Trophoblast cell (in vitro differentiated cells and primary cell): ENCODE measurements at places on chromosomes 5 and 9.

DNA sequence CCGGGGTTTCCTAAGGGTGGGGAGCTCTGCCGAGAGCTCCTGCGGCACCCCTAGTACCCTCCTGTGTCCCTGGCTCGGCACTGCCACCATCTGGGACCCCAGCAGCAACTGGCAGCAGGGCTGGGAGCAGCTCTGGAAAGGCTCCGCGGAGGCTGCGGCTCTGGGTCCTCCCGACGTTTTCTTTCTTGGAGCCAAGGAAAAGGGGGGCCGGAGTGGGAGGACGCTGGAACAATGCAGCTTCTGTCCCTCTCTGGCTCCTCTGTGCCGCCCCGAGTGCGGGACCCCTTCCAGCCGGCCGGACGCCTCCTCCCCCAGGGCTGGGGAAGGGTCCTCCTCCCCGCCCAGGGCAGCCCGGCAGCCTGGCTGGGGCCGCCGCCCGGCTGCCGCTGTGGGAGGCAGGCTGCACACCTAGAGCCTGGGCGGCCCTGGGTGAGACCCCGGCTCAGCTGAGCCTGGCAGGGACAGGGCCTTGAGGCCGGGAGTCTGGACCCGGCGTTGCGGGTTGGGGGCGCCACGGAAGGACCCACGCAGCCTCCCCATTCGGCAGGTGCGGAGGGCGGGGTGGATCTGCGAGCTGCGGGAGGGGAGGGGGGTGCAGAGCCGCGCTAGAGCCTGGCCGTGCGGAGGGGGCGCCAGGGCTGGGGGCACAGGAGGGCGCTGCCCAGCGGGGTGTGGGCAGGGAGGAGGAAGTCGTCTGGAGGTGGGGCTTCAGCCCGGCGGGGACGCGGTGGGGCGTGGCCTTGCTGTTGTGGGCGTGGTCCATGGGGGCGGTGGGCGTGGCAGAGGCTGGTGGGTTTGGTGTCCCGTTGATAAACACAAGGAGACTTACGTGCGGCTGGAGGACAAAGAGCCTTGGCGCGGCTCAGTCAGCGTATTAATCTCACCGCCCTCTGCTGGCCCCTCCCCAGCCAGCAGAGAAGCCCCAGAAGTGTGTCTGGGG is 15.1 kb downstream of the GPSM1 start:
- peak; percentile 27 for DNase-seq

- no peak for DNase-seq
Measured at GRCh38 chr5:59637884-59638580, 255.5 kb downstream of the PDE4D start.

DNA sequence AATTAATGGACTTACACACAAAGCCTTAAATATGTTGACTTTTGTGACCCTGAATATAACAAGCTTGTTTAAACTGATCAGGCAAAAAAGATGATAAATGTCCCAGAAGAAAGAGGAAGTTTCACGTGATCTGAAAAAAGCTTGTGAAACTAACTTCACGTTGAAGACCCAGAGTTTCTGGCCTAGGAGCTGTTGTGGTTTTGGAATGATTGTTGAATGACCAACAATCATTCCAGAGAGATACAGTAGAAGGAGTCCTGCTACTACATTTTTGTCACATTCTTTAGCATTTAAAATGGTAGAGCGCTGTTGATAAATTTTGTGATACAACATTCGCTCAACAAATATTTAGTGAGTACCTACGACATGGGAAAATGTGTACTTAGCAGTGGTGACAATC is 143.1 kb upstream of the FBN2 start:
- DNase-seq = peak; percentile 64

- no peak for DNase-seq
Measured at GRCh38 chr5:174427304-174427703, 297.1 kb upstream of the MSX2 start.

DNA sequence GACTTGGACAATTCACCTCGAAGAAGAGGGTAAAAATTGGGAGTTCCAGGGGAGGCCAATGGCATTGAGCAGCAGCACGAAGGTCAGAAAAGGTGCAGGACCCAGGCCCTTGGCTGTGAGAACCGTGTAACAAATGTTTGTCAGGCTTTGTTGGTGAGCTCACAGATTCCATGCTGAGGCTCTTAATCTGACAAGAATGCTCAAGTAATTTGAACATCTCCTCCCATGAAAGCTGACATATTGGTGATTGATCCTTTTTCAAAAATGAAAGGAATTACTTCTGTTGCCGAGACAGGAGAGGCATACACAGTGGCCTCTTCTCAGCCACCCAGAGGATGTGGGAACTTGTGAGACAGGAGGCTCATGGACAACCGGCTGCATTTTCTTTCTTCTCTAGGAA is 11.6 kb downstream of the RAI14 start:
- DNase-seq = peak; percentile 24

GRCh38 chr5:169954786-169955185 is 25.5 kb downstream of the INSYN2B start:
- no peak for DNase-seq

GRCh38 chr5:23776684-23777083 is 269.3 kb downstream of the PRDM9 start:
- no peak for DNase-seq

DNA sequence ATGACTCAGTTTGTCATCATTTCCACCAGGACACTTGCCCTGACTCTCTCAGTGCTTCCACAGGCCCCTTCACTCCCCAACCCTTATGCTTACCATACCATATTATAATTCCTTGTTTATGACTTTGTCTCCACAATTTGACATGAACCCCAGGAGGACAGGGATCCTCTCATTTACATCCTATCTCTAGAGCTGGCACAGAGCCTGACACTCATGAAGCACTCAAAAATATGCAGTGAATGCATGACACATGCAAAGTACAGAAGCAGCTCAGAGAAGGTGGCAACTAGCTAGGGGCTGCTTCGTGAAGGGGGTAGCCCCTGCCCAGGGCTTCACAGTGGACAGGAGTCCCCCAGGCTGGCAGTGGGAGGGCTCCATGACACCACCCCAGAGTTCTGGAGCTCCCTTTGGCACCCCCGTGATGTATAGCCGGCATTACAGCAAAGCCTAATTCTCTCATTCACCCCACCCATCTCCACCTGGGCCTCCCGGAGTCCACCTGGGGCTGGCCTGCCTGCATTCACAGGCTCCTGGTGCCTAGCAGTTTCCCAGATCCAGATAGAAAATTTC is 112.0 kb upstream of the SPOCK1 start:
- DNase-seq = no peak

DNA sequence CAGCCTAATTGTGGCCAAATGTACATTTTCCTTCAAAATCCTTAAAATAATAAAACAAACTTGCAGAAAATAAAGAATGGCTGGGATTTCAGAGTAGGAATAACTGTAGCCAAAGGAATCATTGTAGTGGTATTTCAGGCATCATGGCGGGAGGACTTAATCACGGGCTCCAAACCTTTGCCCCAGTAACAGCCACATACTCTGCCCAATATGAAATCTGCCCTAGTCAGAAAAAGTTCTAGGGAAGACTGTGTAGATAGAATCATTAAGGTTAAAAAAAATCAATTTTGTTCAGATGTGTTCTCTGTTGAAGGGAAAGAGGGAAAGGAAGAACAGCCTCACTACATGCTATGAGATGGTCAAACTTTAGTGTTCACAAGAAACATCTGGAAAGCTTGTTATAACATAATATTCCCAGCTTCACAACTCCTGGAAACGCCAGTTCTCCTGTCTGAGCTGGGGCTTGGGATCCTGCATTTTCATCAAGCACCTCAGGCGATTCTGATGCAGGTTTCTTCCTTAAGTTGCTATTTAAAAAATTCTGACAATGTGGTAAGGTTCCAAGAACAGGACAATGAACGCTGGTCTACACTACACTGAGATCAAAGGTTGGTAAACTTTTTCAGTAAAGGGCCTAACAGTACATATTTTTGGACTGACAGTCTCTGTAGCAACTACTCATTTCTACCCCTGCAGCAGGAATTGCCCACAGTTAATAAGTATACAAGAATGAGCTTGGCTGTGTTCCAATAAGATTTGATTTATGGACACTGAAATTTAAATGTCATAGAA is 87.9 kb downstream of the CEMIP2 start:
- DNase-seq = peak; percentile 90

DNA sequence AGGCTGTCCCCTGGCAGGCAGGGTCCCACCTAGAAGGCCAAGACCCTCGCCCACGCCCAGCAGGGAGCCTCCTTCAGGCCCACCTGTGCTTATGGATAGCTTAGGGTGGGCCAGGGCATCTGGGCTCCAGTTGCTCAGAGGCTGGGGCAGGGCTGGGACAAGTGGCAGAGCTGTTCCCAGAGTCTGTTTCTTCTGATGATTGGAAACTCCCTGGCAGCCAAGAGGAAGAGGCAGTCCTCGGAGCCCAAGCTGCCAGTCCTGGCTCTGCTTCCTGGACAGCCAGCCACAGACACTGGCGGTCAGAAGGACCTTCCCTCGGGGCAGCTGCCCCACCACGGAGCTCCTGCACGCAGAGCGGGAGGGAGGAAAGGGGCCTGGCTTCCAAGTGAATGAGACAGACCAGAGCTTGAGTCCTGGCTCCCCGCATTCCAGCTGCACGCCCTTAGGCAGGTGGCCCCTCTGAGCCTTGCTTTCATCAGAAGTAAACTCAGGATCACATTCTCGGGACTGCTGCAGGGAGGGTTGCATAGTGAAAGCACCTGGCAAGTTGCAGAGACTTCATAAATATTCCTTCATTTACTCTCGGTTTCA is 37.9 kb upstream of the GABRP start:
- peak; percentile 6 for DNase-seq

DNA sequence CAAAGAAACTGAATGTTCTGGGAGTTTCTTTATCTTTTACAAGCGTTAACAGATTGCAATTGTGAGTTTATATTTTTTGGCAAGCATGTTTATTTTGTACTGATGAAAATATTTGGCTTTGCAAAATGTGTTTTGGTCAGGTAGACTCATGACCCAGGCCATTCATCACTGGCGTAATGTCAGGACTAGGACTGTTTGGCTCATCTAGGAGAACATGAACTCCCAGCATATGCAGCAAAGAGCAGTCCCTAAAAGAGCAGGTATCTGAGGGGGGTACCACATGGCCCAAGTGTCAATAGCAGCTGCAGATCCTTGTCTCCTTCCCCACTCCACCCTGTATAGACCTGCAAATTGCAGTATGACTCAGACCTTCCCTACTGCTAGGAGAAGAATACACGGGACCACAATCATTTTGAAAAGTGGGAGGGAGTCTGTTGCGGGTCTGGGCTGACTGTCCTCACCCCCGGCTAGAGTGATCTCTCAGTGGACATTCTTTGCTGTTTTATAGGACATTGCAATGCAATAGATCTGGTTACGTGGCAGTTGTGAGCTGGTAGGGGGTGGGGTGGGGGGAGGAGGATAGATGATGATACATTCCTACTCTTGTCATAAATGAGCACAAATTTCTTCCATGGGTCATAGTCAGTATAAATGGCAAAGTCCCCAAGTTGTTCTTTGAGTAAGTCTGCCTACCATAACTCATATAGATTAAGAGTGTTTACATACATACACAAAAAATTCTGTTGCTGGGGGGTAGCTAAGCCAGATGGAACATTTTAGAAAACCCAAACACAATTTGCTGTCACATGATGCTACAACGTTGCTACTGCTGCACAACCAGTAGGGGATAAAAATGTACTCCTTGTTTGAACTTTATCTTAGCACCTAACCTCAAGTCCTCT is 20.8 kb upstream of the SNCAIP start:
- DNase-seq = no peak

DNA sequence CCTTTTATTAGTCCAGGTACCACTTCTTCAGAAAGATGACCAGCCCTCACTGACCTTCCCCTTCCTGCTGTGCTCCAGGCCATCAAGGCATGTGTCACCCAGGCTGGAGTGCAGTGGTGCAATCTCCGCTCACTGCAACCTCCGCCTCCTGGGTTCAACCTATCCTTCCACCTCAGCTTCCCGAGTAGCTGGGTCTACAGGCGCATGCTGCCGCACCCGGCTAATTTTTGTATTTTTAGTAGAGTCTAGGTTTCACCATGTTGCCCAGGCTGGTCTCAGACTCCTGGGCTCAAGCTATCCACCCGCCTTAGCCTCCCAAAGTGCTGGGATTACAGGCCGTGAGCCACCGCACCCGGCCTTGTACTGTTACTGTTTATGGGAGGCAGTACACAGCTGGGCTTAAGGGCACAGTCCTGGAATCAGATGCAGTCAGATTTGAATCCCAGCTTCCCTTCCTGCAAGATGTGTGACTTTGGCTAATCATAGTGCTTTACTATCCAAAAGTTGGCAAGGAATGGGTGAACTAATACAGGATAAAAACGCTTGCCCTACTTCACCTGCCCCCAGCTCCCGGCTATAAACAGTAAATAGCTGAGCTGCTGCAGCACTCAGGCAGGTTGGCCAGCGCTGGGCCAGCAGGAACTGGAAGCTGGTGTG is 483 bp upstream of the EIF4EBP3 start:
- peak; percentile 43 for DNase-seq

- peak; percentile 54 for DNase-seq
Measured at GRCh38 chr5:93596676-93597490, 13.9 kb downstream of the NR2F1 start.

DNA sequence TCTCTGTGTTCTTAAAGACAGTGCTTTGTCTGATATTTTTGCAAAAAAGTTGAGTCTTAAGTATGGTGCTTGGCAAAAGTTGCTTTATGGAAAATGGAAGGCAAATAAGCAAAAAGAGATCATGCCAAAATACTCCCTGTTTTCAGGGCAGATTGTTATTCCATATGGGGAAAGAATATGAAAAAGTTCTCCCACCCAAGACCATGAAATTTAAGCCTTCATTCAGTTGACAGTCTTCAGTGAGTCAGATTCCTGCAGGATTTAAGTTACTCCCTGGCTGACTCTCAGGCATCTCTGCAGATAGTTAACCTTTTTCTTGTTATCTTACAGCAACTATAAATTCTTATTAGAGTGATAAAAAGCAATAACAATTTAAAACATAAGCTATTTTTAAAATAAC is 601.6 kb downstream of the PDE4D start:
- no peak for DNase-seq
